ENCODE measurements at places on chromosomes 1 and 21.

DNA sequence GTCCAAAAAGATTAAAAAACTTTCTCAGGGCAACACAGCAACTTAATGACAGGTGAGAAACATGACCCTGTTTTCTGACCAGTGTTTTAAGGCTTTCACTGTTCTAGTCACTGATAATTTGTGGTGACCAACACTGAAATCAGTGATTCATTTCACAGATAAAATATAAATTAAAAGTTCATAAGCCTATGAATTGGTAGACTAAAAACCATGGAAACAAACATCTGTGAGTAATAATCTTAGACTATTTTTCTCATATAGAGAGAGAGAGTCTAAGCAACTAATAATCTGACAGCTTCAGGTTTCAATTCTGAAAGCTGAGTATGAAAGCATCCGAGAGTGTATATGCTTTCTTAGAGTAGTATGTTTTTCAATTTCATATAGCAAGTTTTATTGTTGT, 536.9 kb downstream of the ADGRL2 start:
- no peak for DNase-seq

DNA sequence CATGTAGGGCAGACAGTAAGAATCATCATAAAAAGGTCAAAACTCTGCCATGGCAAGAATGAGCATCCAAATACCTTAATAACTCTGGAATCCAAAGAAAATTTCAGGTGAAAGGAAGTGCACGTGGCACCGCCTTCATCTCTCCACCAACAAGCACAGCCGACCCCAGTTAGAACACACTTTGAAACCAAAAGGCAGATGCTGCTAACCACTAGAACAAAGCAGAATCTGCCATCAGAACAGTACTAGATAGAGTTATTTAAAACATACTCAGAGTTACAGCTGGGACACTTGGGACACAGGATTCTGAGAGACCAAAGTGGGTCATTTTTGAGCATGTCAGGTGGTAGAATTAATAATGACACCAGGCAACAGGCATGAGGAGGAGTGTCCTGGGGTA, 106.7 kb upstream of the SOD1 start:
- no peak for DNase-seq

- DNase-seq: peak; percentile 33
These were observed 45.7 kb downstream of the CAPZB start for GRCh38 chr1:19439464-19440171.

- no peak for DNase-seq
These were observed 196.1 kb downstream of the AMY1C start for GRCh38 chr1:103945774-103946173.

DNA sequence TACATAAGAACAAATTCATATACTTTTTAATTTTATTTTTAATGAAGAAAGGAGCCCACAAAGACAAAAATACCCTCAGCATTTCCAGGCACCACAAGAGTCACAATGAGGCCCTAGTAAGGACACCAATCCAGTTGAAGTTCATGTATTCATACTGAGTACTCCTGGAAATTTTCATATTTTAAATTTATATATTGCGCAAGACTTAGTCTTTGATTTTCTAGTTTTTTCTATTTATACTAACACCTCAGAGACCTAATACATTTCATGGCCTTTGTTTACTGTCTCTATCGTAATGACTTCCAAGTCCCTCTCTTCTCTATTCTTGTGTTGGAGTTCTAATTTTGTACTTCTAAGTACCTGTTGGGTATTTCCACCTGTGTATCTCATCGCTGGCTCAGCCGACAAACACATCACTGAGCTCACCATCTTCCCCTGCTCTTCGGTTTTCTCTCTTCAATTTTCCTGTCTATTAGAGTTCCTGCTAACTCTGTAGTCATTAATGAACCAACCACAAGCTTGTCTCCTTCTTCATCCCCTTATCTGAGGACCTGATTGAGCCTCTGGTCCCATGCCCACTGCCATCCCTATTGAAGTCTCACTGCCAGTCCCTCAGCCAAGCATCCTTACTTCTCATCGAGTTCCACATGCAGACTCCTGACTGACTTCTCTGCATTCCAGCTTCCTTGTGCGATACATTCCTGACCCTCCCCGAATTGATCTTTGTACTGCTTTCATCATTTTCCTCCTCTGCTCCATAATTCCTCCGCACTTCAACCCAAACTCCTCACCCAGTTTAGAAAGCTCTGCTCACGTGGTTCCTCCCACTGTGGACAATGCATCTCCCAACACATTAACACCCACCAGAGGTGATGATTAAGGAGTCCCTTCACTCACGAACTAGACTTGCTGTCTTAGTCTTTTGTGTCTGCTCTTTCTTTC, 17.3 kb upstream of the IRF2BP2 start:
- DNase-seq: no peak

GRCh38 chr1:48858200-48858920, 81.7 kb upstream of the BEND5 start:
- DNase-seq: no peak

- no peak for DNase-seq
These were observed 50.2 kb downstream of the CAPZB start for GRCh38 chr1:19435181-19435580.

DNA sequence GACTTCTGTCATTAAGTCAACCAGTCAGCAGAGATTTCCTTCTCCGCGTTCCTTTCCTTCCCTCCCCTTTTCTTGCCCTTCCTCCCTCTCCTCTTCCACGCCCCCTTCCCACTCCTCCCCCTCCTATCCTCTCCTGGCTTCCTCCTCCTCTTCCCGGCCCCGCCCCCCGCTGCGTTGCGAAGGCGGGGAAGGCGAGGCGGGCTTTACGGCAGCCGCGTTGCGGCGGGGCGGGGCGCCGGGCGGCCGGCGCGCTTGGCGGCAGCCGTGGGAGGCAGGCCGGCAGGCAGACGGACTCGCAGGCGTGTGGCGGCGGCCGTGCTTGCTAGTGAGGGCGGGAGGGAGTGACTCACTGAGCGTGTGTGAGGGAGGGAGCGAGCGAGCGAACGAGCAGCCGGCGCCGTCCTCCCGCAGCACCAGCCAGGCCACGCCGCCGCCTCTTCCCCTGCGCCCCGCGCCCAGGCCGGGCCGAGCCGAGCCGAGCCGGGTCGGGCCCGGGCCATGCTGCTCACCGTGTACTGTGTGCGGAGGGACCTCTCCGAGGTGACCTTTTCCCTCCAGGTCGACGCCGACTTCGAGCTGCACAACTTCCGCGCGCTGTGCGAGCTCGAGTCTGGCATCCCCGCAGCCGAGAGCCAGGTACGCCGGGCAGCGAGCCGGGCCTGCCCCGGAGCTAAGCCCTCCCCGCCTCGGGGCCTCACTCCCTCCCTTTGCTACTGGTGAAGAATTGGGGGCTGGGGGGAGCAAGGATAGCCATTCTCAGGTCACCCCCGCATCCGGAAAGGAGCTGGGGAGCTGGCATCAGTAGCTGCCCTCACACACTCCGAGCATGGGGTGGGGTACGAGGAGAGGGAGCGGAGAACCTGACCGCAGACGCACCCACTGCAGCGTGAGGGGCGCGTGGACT, at the start of gene DDI2:
DDI2 (plus strand) TSS at position 286 of the 904 bp plus-strand sequence; CDS start at position 499, 213 bp downstream.
- DNase-seq: peak; percentile 92

DNA sequence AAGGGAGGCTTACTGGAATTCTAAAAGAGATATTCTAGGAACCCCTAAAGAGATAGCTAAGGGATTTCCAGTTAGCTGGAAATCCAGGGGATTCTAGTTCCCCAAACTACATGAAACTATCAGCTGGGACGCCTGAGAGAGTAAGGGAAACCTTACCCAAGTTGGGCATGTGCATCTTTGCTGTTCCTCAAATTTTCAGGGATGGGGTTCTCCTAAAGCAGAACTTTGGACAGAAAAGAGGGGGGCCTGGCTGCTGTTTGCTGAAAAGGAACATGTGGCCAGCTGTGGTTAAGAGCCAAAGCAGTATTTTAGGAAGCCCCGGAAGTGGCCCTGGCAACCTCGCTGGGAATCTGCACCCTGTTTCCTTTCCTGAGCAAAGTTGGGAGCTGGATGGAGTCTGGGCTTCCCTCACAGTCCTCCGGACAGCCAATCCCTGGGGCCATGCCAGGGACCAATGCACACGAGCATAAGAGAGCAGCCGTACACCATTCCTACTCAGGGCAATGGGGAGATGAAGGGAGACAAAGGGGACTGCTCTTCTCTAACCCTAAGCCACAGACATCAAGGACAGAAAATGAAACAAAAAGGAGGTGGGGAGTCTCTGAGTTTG, 154.3 kb downstream of the PLXNA2 start:
- DNase-seq: no peak

DNA sequence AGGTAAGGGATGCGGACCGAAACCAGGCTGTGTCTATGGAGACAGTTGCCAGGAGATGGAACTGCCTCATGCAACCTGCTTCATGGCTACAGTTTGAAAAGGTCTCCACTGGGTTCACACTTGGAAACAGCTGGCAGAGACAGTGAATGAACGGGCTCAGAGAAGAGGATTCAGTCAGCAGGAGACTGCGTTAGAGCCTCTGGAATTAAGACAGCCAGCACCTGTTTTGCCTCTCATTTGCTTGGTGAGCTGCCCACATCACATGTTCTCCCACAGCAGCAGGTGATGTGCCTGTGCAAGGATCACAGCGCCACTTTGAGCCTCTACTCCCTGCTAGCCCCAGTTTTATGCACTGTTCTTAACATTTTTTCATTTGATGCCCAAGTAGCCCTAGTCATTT, 321.0 kb downstream of the PLPP3 start:
- no peak for DNase-seq

DNA sequence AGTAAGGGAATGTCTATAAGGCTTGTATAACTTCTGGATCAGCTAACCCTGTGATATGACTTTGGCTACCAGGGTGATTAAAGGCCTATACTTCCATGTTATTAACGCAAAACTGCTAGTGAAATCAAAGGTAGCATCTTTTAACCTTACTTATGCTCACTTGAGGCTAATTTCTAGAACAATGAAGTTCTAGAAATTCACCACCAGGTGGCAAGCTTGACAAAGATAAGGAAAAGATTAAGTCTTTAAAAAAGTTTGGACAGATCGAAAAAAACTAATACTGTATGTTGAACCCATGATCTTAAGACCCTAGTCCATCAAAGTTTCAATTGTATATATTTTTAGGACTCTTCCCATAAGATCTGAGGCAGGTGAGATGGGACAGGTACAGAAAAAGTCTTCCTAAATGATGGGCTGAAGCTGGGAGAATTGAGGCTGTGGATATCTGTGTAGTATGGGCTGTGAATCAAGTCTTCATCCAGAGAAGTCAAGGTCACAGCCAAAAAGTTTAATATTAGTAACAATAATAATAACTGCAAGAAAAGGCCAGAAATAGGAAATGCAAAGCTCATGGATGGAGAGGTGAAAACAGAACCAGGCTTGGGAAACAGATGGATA, 18.8 kb downstream of the KYAT3 start:
- DNase-seq: peak; percentile 22

DNA sequence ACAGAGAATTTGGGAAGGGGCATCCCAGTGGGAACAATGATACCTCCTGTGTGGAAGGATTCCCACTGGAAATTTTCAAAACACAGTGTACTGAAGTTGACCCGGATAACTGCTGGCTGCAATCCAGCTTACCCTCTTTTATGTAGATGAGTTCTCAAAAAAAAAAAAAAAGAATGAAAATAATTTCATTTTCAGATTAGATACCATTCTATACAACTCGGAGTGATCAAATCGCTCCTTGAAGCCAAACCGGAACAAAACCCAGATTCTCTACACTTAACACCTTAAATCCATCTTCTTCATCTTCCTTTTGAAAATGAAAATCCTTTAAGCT, 69.1 kb downstream of the KAZN start:
- DNase-seq: no peak

DNA sequence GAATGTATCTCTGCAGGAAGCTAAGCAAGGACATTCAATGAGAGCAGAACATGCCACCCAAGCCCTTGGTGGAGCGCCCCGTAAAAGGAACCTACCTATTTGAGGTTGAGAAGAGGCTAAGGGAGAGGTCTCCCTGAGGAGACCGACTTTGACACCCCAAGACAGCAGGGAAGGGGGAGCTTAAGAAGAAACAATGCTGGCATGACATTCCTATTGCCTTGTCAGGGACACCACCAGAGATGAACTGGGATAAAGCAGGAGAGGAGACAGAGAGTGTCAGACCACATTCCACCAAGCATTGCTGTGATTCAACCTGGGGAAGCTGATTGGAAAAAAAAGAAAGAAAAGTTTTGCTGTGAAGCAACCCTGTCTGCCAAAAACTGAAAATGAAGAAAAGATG, 13.3 kb upstream of the S100A2 start:
- DNase-seq: no peak

- no peak for DNase-seq
These were observed 752.3 kb upstream of the ADAMTS5 start for GRCh38 chr21:27719226-27719625.

GRCh38 chr1:204230211-204230610, 16.4 kb upstream of the GOLT1A start:
- no peak for DNase-seq

DNA sequence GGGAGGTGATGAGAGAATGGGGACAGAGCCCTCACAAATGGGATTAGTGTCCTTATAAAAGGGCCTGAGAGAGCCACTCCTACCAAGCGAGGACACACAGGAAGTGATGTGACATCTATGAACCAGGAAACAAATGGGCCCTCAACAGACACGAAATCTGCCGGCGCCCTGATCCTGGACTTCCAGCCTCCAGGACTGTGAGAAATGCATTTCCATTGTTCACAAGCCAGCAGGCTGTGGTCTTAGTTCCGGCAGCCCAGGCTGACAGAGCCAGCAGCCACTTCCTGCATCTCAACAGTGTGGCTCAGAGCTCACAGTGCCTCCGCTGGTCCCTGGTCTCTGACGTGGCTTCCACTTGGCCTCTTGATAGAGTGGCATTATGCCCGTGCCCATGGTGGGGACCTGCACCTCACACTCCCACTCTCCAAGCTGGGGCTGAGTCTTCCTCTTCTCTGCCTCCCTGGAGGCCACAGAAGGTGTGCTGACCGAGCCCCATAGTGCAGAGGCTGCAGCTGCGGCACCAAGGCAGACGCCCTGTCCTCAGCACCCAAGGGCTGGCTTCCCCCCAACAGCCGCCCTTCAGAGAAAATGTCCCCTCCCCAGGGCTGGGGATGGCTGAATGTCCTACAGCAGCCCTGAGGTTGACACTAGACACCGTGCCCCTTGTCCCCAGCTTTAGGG, 44.9 kb downstream of the ACOT7 start:
- DNase-seq: no peak

DNA sequence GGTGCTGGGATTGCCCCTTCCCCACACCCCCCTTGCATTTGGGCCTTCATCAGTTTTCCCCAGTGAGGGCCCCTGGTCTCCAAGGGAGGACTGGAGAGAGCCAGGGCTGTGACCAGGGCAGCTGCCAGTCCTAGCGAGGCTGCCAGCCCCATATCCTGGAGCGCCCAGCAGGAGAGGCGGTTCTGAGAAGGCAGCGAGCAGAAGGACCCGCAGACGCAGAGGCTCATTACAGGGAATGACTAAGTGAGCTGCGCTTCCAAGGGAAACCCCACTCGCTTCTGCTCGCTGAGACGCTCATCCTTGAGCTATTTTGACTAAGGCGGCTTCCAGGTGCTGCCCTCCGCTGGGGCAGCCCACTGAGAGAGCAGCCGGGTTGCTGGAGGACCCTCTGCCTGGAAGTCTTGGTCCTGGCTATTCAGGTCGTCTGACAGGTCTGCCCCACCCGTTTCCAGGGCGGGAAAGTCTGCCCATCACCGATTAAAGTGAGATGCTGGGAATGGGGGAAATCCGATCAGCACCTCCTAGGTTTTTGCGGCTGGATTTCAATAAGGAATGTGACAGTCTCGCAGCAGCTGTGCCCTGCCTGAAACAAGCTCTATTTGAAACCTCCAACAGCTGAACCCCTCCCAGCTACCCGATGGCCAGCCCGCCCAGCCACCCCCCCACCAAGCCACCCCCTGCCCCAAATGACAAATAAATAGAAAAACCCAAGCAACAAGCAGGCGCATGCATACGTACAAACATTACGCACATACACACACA, 2.8 kb downstream of the KCNN3 start:
- no peak for DNase-seq
